Activated CD8-positive, alpha-beta memory T cell treated with anti-CD3 and anti-CD28 coated beads for 48 hours (primary cell): ENCODE measurements at places on chromosomes 7 and 10.

GRCh38 chr10:129945941-129946760 is 17.9 kb downstream of the EBF3 start:
- no peak for DNase-seq

- no peak for DNase-seq
These were observed 37.8 kb downstream of the KCTD7 start for GRCh38 chr7:66666313-66666952.

- DNase-seq = no peak
These were observed 1089.5 kb upstream of the LRRN3 start for GRCh38 chr7:110001254-110001938.

DNA sequence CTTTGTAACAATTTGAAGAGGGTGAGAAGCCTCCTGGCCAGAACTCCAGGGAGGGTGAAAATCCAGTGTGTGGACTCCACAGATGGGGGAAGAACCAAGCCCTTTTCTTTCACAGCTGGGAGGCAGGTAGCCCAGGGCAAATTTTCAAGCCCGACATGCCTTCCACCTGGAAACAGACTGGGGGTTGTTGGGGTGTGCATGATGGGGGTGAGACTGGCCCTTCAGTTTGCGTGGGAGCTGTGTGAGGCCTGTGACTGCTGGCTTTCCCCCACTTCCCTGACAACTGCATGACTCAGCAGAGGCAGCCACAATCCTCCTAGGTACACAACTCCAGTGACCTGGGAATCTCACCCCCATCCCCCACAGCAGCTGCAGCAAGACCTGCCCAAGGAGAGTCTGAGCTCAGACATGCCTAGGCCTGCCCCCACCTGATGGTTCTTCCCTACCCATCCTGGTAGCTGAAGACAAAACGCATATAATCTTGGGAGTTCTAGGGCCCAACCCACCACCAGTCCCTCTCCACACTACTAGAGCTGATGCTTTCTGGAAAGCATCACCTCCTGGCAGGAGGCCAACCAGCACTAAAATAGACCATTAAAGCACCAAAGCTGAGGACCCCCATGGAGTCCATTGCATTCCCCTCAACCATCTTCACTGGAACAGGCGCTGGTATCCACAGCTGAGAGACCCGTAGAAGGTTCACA is 445.4 kb downstream of the TFEC start:
- DNase-seq = no peak

GRCh38 chr7:152521420-152522337 is 85.9 kb upstream of the KMT2C start:
- no peak for DNase-seq

- DNase-seq = no peak
These were observed 12.0 kb downstream of the IFIT5 start for GRCh38 chr10:89426230-89426868.

DNA sequence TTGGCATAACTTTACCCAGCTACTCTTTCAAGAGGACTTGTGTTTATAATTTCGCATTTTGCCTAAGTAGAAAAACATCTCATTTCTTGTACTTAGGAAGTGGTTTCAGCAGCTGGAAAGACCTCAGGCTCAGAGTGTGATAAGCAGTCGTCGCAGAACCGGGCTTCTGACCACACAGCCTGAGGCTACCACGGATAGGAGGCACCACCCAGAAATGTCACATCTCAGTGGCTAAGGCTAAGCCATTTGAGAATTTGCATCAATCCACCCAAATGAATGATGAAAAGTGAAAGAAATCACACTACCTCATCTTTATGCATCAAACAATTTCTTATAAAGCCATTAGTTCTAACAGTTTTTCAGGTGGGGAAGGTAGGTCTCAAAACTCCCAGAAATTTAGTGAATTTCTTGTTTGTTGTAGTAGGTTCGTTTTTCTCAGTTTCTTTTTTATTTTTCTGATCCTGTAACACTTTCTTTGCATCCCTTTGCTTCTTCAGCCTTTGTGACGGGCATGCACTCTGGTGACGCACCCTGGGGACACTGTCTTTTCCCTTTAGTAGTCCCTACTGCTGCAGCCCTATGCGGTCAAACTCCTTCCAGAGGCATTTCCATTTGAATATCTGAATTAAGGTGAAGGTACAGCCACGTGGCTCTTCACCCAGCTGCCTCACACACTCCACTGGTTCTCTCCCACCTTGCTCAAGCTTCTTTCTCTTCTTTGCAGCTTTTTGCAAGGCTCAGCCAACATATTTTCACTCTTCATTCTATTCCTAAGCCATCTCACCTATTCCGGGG is 68.5 kb downstream of the MAP3K8 start:
- no peak for DNase-seq

- DNase-seq = no peak
These were observed 67.4 kb upstream of the ZNF746 start for GRCh38 chr7:149565096-149565382.
